ENCODE measurements at places on chromosomes 2 and 18. TPM values are rescaled to one million over a fixed set of nuclear protein-coding genes. Genes with fewer than 3 reads are reported as not detected.

The AGXT gene
- total RNA-seq, result not detected

The INHA gene
- total RNA-seq, result not detected

The OLA1 gene
- total RNA-seq, result 52.8 TPM

The OTOF gene
- not detected for total RNA-seq

The KLHL29 gene
- 18.2 TPM for total RNA-seq

The SERPINB3 gene
- total RNA-seq, result not detected

The DAW1 gene
- not detected for total RNA-seq

The LRATD1 gene
- total RNA-seq, result 31.4 TPM

The INPP5D gene
- 33.9 TPM for total RNA-seq

The NYAP2 gene
- not detected for total RNA-seq

GRCh38 chr2:38374984-38375383 lies 2.1 kb downstream of the ATL2 start:
- H3K4me1 ChIP-seq, result no peaks in the 10 kb centered on the region
- no peaks in the 10 kb centered on the region for H3K27me3 ChIP-seq

GRCh38 chr2:106053581-106053980 lies 140.5 kb downstream of the UXS1 start:
- H3K4me3 ChIP-seq, result no peak overlapping the region
- no peaks in the 10 kb centered on the region for H3K27me3 ChIP-seq
- no peak for DNase-seq

GRCh38 chr2:215542690-215543089 lies 106.8 kb upstream of the FN1 start:
- H3K36me3 ChIP-seq, result no peaks in the 10 kb centered on the region
- no peaks in the 10 kb centered on the region for H3K4me1 ChIP-seq
- H3K4me3 ChIP-seq, result no peak overlapping the region
- no peak for DNase-seq
- no peaks in the 10 kb centered on the region for H3K27me3 ChIP-seq

GRCh38 chr2:100071335-100072043 lies 70.9 kb downstream of the AFF3 start:
- H3K4me3 ChIP-seq, result no peak overlapping the region
- no peaks in the 10 kb centered on the region for H3K36me3 ChIP-seq
- no peaks in the 10 kb centered on the region for H3K27me3 ChIP-seq
- H3K27ac ChIP-seq, result no peak overlapping the region
- peaks cover 9% of the 10 kb centered on the region for H3K4me1 ChIP-seq

- H3K4me1 ChIP-seq, result peaks cover 35% of the 10 kb centered on the region
- no peak overlapping the region for H3K27ac ChIP-seq
- H3K36me3 ChIP-seq, result no peaks in the 10 kb centered on the region
- peaks cover 58% of the 10 kb centered on the region for H3K27me3 ChIP-seq
- no peak for DNase-seq
These were observed 1.7 kb upstream of the POU3F3 start for GRCh38 chr2:104852090-104852666.

- no peaks in the 10 kb centered on the region for H3K4me1 ChIP-seq
- H3K36me3 ChIP-seq, result no peaks in the 10 kb centered on the region
- no peak for DNase-seq
- no peak overlapping the region for H3K4me3 ChIP-seq
- no peaks in the 10 kb centered on the region for H3K27me3 ChIP-seq
- no peak overlapping the region for H3K27ac ChIP-seq
These were observed 36.2 kb upstream of the CCBE1 start for GRCh38 chr18:59733421-59733820.

DNA sequence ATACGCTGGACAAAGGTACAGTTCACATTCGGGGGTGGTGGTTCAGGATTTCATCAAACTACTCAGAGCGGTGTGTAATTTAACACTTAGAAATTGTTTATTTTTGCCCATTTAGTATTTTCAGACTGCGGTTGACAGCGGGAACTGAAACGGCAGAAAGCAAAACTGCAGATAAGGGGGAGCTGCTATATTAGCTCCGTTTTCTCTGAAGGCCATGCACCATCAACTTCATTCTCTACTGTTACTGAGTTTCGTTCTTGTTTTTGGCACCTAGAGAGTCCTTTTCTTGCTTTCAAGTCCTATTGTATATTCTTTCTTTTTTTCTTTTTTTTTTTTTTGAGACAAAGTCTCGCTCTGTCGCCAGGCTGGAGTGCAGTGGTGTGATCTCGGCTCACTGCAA lies 121.5 kb upstream of the SP3 start:
- H3K27me3 ChIP-seq, result no peaks in the 10 kb centered on the region
- H3K36me3 ChIP-seq, result no peaks in the 10 kb centered on the region
- DNase-seq, result no peak
- no peak overlapping the region for H3K4me3 ChIP-seq
- no peaks in the 10 kb centered on the region for H3K4me1 ChIP-seq

GRCh38 chr2:46915281-46915810 lies at the start of gene MCFD2:
MCFD2 (minus strand) TSS chr2:46915806; CDS start chr2:46909171, 6,635 bp downstream.
- no peaks in the 10 kb centered on the region for H3K36me3 ChIP-seq
- peak within 1 kb of the TSS; percentile 93 for H3K27ac ChIP-seq
- DNase-seq, result peak; percentile 56

GRCh38 chr2:129753261-129753660 lies 226.2 kb upstream of the RAB6C start:
- no peaks in the 10 kb centered on the region for H3K36me3 ChIP-seq
- no peak for DNase-seq
- no peak overlapping the region for H3K4me3 ChIP-seq
- no peak overlapping the region for H3K27ac ChIP-seq

DNA sequence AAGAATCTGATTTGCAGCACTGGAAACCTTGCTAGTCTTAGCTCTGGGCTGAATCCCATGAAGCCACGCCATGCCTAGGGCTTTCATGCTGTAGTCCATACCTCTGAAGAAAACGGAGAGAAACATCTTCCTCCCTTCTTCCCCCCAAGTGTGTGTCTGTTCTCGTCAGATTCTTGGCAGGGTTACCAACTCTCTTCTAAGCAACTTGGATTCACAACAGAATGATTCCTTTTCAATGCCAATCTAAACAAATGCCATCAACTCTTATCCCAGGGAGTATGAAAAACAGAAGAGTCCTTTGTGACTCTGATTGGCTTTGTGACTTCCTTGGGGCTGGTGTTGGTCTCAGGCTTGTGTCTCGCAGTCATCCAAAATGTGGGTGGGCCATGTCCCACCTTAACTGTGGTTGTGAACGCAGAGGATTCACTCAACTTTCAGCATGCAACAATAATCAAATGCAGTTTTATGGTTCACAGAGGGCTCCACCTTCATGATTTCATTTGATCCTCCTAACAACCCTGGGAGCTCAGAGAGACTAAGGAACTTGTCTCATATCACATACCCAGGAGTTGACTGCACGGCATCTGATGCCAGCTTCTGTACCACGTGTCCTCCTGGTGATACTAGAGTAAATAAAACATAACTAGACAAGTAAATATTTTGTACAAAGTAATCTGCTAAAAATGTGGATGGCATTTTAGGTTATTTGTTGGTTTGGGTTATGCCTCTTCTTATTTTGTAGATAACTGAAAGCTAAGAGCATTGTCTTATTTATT lies 186.0 kb upstream of the TNP1 start:
- H3K36me3 ChIP-seq, result no peaks in the 10 kb centered on the region
- no peak for DNase-seq
- H3K4me1 ChIP-seq, result no peaks in the 10 kb centered on the region
- H3K4me3 ChIP-seq, result no peak overlapping the region
- no peaks in the 10 kb centered on the region for H3K27me3 ChIP-seq
- no peak overlapping the region for H3K27ac ChIP-seq

GRCh38 chr18:68693091-68693815 lies 21.7 kb downstream of the TMX3 start:
- no peaks in the 10 kb centered on the region for H3K27me3 ChIP-seq
- no peak for DNase-seq
- H3K36me3 ChIP-seq, result peaks cover 39% of the 10 kb centered on the region
- H3K27ac ChIP-seq, result no peak overlapping the region
- H3K4me1 ChIP-seq, result no peaks in the 10 kb centered on the region
- no peak overlapping the region for H3K4me3 ChIP-seq

DNA sequence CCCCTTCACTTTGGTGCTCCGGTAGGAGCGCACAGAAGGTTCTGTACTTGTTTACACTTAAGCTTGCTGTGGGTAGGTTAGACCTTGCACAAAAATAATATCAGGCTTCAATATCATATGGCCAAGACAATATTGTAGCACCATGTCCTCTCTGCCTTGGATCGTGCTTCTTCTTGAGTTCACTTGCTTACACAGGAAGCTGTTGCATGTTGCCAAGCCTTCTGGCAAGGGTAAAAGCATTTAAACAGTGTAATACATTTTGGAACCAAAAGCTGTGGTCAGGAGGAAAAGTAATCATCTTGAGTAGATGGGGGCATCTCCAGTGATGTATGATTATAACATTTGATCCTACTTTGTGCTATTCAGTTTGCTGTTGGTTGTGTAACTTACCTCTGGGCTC lies 197.5 kb downstream of the LTBP1 start:
- no peaks in the 10 kb centered on the region for H3K36me3 ChIP-seq
- no peaks in the 10 kb centered on the region for H3K4me1 ChIP-seq
- H3K27me3 ChIP-seq, result no peaks in the 10 kb centered on the region
- H3K4me3 ChIP-seq, result no peak overlapping the region

- no peaks in the 10 kb centered on the region for H3K4me1 ChIP-seq
- H3K27ac ChIP-seq, result no peak overlapping the region
- no peaks in the 10 kb centered on the region for H3K36me3 ChIP-seq
- no peak for DNase-seq
- H3K27me3 ChIP-seq, result no peaks in the 10 kb centered on the region
- no peak overlapping the region for H3K4me3 ChIP-seq
These were observed 59.7 kb downstream of the POLE4 start for GRCh38 chr2:75018162-75018561.

GRCh38 chr2:60934165-60934722 lies 52.9 kb downstream of the REL start:
- H3K4me1 ChIP-seq, result no peaks in the 10 kb centered on the region
- no peak for DNase-seq
- H3K27ac ChIP-seq, result no peak overlapping the region
- H3K27me3 ChIP-seq, result no peaks in the 10 kb centered on the region
- H3K36me3 ChIP-seq, result no peaks in the 10 kb centered on the region

- no peak overlapping the region for H3K4me3 ChIP-seq
- no peaks in the 10 kb centered on the region for H3K27me3 ChIP-seq
- no peaks in the 10 kb centered on the region for H3K4me1 ChIP-seq
- H3K36me3 ChIP-seq, result peaks cover 22% of the 10 kb centered on the region
These were observed 52.1 kb downstream of the VIL1 start for GRCh38 chr2:218471036-218471435.

- H3K27me3 ChIP-seq, result no peaks in the 10 kb centered on the region
- no peaks in the 10 kb centered on the region for H3K36me3 ChIP-seq
- no peak overlapping the region for H3K27ac ChIP-seq
- peak; percentile 77 for DNase-seq
These were observed 60.6 kb downstream of the SLC16A14 start for GRCh38 chr2:230007931-230008707.

- H3K27ac ChIP-seq, result no peak overlapping the region
- no peaks in the 10 kb centered on the region for H3K4me1 ChIP-seq
- H3K4me3 ChIP-seq, result no peak overlapping the region
These were observed 79.1 kb downstream of the BCL2L11 start for GRCh38 chr2:111199840-111200239.

DNA sequence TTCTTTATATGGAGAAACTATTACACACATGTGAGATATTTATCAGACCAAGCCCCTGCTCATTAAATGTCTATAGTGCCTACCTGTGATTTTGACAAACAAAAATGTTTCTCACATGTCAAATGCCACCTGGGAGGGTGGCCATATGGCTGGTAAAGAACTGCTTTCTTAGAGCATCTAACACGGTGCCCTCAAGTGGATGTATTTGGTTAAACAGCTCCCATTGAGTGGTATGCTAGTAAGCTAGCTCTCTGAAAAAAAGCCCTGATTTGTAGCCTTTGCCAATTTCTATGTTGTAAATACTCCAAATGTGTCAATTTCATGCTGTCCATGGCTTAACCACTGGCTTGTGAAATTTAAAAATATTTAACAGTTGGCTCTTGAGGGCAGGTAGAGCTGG lies 94.6 kb downstream of the PMAIP1 start:
- H3K36me3 ChIP-seq, result no peaks in the 10 kb centered on the region
- no peak for DNase-seq
- H3K27ac ChIP-seq, result no peak overlapping the region
- no peaks in the 10 kb centered on the region for H3K27me3 ChIP-seq
- no peak overlapping the region for H3K4me3 ChIP-seq

- no peak overlapping the region for H3K4me3 ChIP-seq
- no peaks in the 10 kb centered on the region for H3K36me3 ChIP-seq
- H3K27me3 ChIP-seq, result no peaks in the 10 kb centered on the region
- no peaks in the 10 kb centered on the region for H3K4me1 ChIP-seq
- no peak overlapping the region for H3K27ac ChIP-seq
These were observed 289.4 kb downstream of the KCNS3 start for GRCh38 chr2:18167871-18168270.

- H3K27me3 ChIP-seq, result no peaks in the 10 kb centered on the region
- H3K27ac ChIP-seq, result no peak overlapping the region
- no peaks in the 10 kb centered on the region for H3K4me1 ChIP-seq
- no peak overlapping the region for H3K4me3 ChIP-seq
- DNase-seq, result no peak
These were observed 95.2 kb upstream of the FSIP2 start for GRCh38 chr2:185643434-185643833.

- H3K27ac ChIP-seq, result no peak overlapping the region
- H3K4me1 ChIP-seq, result no peaks in the 10 kb centered on the region
- no peak for DNase-seq
- H3K27me3 ChIP-seq, result no peaks in the 10 kb centered on the region
These were observed 12.0 kb downstream of the SERPINE2 start for GRCh38 chr2:224027070-224027469.

GRCh38 chr2:78498125-78498524 lies 527.4 kb upstream of the REG3G start:
- DNase-seq, result no peak
- no peaks in the 10 kb centered on the region for H3K36me3 ChIP-seq
- no peak overlapping the region for H3K4me3 ChIP-seq
- H3K27me3 ChIP-seq, result no peaks in the 10 kb centered on the region

DNA sequence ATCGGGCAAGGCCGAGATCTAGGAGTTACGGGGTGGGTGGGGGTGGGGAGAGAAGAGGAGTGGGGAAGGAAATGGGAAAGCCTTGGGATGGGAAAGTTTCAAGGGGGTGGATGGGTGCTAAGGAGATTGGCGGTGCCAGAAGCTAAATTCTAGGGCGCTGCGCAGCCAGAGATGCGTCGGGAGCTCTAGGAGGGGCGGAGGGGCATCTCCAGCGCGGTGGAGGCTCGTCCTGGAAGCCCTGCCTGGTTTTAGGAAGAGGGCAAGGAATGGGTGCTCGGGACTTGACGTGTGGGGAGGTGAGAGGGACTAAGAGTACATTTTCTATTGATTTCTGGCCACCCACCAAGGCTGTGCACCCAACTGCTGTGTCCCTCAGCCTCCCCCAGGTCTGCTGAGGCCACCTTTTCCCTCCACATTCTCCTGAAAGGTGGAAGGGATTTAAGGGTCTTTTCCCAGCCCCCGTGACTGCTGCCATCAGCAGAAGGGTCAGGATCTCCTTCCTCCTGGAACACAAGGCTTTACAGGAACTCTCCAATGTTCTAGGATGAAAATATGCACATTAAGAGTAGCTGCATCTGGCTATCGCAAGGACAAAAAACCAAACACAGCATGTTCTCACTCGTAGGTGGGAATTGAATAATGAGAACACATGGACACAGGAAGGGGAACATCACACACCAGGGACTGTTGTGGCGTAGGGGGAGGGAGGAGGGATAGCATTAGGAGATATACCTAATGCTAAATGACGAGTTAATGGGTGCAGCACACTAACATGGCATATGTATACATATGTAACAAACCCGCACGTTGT lies 1.4 kb downstream of the C2orf72 start:
- no peak for DNase-seq
- no peaks in the 10 kb centered on the region for H3K36me3 ChIP-seq
- H3K4me3 ChIP-seq, result peak overlapping the region; percentile 30

Data from Peyer's patch (tissue), 4 donors.